Cortex of kidney (tissue), 1 donor: ENCODE measurements at places on chromosomes 5 and 9.

- DNase-seq: no peak
Observed at GRCh38 chr9:129282272-129282671, 104.2 kb upstream of the IER5L start.

DNA sequence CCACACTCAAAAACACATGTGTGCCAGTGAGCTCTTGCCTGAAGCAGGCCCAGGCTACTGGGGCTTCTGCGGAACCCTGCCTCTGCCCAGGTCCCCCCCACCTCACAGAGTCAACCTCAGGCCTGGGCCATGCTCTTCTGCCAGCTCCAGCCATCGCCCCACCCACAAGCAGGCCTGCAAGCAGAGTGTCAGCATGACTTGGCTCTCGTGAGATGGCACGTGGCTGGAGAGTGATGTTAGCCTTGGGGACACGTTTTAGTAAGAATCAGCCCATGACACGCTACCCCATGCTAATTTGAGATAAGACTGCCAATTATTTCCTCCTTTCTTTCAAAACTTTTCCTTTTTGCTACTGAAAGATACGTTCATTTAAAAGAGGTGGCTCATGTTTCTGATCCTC is 351.7 kb downstream of the IRX2 start:
- DNase-seq: no peak

DNA sequence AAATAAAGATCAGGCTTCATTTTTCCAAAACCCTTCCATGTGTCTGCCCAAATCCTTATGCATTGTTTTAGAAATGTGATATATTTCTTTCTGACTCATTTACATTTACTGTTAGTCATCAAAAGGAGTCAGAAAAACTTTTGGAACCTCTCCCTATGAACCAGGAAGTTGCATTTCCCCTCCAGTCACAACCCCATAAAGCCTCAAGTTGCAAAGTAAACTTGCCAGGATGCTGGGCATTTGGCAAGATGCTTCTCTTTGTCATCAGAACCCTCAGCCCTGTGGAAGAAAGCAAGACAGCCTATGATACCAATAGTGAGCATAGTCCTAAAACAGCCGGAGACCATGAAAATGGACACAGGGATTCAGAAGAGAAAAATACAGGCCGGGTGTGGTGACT is 84.2 kb downstream of the MUSK start:
- no peak for DNase-seq

DNA sequence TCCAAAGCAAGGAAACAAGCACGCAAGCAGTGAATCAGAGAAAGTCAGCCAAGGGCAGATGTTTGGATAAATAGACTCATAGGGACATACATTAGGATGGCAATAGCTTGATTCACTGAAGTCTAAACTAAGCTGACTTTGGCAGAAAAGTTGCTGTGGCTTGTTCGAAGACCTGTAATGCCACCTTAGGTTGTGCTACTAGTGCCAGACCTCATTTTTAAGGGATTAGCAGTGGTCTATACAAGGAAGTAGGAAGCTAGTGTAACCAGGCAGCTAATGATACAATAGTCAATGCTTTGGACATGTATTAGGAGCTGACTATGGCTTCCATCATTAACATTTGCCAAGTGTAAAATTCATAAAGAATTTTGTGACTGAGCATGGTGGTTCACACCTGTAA is 63.1 kb downstream of the FCHO2 start:
- DNase-seq: no peak

GRCh38 chr5:172455087-172455381 is 709 bp upstream of the SH3PXD2B start:
- no peak for DNase-seq

DNA sequence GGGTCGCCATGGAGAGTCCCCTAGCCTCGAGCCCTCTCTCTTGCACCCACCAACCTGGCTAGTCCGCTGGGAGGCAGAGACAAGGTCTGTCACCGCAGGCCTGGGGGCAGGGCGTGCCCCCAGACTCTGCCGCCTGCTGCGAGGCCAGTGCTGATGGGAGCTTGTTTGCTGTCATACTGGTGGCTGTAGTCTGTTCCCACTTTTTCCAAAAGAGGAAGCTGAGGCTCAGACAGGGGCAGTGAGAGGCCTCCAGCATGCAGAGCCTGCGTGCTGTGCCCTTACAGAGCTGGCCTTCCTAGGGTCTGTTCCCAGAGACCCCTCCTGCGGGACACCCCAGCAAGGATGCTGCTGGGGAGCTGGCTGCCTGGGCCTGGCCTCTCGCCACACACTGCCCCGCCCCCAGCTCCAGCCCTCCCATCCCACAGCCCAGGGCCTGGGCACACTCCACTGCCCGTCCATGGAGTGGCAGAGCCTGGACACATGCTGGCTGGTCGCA is 21.0 kb upstream of the SUSD3 start:
- no peak for DNase-seq

DNA sequence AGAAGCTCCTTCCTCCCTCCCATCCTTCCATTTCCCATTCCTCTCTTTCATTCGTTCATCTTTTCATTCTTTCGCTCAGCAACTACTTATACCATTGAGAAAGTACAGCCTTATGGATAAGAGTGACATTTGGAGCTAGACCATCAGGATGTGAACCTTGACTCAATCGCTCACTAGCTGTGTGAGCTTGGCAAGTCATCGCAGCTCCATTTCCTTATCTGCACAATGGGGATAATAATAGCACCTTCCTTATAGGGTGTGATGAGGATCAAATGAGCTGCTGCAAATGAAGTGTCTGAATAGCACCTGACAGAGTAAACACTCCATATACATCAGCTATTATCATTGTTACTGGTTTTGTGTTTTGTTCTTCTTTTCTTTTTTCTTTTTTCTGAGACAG is 28.1 kb upstream of the SYNPO start:
- DNase-seq: no peak

- DNase-seq: no peak
Observed at GRCh38 chr5:133947431-133947841, 21.0 kb downstream of the C5orf15 start.

DNA sequence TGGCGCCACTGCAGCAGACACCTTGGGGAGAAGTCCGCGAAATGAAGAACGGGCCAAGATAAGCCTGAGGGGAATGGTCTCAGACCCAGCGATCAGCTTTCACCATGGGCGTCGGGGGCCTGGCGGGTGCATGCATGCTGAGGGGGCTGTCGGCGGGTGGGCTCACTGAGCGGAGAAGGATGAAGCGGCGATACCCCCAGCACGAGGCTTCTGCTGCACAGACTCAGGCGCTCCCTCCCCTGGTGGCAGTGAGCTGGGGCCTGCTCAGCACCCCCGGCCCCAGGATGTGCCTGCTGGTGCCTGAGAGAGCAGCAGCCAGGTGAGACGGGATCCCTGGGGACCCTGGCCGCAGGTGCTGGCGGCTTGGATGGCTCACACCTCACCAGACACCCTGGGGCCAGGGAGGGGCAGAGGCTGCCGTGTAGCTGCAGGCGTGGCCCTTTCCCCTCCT is 31.2 kb downstream of the CEP72 start:
- no peak for DNase-seq

DNA sequence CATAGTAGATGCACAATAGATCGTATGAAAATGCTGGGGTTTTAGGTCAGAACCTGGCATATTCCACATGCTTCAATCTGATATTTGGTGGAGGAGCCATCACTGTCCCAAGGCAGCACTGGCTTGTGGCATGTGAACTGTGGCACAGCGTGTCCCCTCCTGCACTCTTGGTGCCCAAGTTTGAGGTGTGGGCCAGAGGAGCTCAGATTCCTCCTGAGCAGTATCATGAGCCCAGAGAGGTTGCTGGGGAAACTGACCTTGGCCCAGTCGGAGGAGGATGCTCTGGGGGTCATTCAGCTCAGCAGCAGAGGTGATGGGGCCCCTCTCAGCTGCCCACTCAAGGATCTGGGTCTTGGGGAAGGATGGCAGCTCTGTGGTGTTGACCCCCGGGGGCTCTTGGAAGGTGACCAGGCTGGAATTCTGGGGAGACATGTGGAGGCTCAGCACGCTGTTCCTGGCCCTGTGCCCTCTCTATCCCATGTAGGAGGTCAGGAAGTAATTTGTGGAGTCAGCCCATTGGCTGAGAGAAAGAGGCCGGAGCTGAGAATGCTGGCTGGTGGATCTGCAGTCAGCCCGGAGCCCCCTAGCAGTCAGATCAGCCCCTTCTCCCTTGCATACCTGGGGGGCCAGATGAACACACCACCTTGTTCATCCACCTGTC is 23.7 kb downstream of the FPGS start:
- DNase-seq: no peak

GRCh38 chr9:105676351-105676923 is 14.2 kb downstream of the TAL2 start:
- DNase-seq: no peak

DNA sequence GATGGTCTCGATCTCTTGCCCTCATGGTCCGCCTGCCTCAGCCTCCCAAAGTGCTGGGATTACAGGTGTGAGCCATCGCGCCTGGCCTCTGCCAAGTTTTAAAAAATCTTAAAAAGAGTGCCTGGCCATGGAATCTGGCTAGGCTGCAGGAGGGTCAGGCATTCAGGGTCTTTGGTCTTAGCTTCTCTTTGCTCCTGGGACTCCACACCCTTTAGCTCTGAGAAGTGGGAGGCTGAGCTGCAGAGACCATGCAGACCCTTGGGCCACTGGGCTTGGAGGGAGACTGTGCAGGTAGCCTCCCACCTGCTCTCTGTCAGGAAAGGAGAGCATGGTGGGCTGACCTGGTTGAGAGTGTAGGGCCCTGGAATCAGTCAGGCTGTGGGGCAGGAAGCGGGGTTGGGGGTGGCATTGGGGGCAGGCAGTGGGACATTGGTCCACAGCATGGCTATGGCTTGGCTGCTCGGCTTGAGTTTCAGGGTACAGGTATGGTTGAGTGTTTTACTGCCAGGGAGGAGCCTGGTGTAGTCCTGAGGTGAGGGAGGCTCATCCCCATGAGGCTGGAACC is 20.8 kb downstream of the PHF2 start:
- DNase-seq: no peak

DNA sequence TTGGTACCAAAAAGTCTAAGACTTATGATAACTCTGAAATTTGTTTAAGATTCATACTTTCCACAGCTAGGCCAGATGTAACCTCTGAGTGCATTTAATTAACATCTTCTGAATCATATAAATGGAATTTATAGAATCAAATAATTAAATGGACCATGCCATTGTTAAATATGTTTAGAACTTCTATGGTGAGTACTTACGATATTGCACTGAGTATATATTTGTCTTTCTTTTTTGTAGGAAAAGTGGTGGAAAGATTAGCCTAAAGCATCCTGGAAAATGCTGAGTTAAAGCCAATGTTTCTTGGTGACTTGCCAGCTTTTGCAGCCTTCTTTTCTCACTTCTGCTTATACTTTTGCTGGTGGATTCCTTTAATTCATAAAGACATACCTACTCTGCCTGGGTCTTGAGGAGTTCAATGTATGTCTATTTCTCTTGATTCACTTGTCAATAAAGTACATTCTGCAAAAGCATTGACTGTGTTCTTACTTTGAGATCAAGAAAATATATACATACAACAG is 11.9 kb downstream of the SPINK6 start:
- DNase-seq: no peak

- DNase-seq: no peak
Observed at GRCh38 chr5:122237906-122238305, 74.1 kb upstream of the SNCAIP start.

- no peak for DNase-seq
Observed at GRCh38 chr5:10406651-10407050, 35.0 kb upstream of the ROPN1L start.

DNA sequence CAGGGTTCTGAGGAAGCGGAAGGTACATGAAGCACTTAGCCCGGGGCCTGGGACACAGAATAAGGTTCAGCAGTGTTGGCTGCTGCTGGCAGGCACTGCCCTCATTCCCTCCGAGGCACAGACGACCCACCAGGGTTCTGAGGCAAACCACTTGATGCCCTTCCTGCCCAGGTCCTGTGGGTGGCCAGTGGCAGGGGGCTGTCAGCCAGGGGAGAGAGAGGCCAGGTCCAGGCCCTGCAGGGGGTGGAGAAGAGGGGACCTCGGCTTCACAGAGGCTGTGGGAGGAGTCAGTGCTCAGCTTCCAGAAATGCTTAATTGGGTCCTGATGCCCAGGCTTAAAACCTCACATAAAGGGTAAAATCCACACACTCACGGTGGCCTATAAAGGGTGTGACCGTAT is 4.4 kb upstream of the ZDHHC12 start:
- DNase-seq: no peak

DNA sequence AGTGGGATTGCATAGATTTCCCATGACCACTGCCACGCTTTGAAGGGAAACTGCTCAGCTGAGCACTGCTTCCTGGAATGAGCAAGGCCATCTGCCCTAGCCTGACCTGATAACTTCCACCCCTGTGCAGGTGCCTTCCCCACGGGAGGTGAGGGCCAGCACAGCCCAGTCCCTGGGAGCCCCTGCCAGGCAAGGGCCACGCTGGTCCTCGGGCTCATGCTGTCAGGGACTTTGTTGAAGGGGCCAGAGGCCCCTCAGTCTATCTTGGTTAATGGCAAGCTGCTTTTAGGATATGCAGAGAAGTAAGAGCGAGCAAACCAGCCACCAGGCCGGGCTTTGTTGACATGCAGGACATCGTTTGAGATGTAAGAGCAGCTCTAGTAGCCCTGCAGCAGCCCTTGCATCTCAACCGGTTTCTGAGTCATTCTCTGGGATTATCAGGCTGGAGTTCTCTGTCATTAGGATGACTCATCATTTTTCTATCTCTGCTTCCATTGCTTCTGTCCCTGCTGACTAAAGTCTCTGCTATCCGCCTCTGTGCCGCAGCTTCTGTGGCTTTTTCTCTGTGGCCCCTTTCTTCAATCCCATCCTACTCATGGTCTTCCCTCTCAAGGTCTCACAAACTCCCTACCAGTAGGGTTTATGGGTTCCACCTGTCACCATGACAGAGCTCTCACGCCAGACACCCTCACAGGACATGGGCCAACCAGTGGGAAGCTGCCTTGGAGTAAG is 30.6 kb upstream of the IQGAP2 start:
- DNase-seq: no peak

- no peak for DNase-seq
Observed at GRCh38 chr5:178551059-178551458, 39.1 kb downstream of the COL23A1 start.

DNA sequence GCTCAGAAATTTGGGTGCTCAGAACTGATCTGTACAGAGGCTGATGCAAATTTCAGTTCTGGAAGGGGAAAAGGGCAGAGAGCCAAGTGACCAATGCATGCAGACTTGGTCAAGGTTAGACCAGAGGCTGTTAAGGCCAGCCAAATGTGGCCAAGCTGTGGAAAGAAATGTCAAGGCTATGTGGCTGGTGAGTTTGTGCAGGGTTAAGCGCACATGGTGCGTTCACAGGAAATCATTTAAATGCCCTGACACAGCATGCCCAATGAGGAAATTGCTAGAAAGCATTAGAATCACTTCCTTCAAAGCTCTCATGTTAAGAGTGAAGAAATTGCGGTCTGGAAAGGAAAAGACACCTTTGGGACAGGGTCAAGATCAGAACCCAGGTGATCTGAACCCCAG is 58.0 kb downstream of the PTPN3 start:
- DNase-seq: no peak

GRCh38 chr5:139113892-139114291 is 84.3 kb downstream of the SIL1 start:
- DNase-seq: no peak
